NCI-H69 (cell line): ENCODE measurements at places on chromosomes 3 and 15.

DNA sequence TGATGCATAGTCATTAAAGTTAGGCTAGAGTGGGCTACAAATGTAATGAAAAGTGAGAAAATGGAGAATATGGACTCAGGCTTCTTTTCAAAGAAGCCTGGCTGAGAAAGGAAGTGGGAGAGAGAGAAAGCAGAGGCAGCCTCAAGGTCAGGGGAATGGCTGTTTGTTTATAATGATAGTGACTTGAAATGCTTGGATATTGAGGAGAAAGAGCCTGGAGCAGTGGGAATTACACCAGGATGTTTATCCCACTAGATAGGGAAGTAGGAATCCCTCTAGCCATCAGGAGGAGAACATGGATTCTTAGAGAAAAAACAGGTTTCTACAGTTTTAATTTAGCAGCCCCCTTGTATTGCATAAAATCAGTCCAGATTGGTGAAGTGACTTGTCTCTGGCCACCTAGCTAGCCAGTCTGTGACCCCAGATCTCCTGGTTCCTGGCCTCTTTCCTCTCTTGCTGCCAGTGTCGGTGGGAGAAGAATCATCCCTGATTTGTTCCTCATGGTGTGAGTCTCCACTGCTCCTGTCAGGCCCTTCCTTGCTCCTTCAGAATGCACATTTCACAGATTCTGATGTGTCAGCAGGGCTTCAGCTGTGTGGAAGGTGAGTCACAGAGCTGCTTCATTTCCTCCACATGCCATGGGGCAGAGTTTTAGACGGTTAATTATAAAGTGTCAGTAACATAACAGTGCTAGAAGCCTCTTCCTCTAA, 32.9 kb downstream of the SEMA6D start:
- DNase-seq, result no peak

- DNase-seq, result peak; percentile 65
These were observed 1.9 kb downstream of the CHST2 start for GRCh38 chr3:143121241-143122088.

GRCh38 chr3:135117977-135118376, 322.9 kb downstream of the EPHB1 start:
- DNase-seq, result no peak

DNA sequence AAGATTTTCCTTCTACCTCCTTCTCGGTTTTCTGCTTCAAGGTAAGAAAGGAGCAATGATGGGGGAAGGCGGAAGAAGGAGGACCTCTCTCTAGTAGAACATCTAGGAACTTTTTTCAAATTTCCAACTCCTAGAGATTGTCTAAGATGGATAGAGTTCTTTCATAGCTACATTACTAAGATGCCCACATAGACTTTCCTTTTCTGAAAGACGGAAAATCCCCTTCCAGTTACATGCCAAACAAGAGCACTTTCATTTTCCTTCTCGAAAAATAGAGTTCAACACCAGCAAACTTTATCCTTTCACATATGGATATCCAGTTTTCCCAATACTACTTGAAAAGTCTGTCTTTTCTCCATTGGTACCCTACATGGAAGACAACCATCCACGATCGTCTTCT, 692 bp downstream of the HTR3E start:
- no peak for DNase-seq

DNA sequence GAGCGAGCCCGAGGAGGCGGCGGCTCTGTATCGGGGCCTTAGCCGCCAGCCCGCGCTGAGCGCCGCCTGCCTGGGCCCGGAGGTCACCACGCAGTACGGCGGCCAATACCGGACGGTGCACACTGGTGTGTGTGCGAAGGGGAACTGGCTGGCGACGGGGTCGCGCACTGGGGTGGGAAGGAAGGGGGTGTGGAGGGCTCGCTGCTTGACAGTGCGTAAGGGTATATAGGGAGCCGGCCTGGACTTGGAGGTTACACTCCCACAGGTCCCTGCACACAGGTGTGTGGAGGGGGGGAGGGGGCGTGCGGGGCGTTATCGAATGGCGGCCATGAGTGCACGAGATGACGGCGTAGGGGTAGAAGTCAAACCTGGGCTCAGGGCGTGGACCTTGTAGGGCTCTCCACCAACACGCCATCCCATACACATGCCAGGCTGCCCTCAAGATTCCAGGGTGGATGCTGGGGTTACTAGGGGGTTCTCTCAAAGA, 389 bp downstream of the APEH start:
- DNase-seq, result no peak

DNA sequence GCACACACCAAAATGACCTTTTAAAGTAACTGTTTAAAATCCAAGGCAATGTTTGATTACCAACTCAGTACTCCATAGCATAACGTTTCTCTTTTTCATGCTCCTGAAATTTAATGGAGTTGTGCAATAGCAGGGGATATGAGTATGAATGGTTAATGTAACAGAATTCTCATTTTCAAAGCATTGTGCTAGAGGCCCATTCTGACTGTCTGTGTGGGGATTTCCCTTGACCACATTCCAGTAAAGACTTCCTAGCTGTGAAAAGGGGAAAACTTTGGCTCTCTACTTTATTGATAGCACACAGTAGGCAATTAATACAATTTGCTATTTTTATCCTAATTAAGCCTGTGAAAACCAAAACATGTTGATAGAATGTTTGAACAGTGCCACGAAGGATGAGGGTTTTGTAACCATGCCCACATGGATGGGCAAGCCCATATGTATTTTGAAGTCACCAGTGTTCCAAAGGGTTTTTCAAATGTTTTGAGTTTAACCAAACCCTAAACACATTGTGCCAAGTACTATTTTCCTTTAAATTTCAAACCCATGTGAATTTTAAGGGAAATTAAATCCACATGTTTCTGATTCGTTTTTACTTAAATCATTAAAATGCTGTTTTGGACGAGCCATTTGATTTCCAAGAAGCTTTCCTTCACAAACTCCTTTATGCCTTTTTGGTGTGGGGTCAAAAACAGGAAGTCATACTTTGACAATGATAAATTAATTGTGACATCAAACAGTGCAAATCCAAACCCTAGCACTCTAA, 261.2 kb downstream of the SHOX2 start:
- DNase-seq, result no peak

GRCh38 chr15:80234883-80235282, 17.1 kb downstream of the CTXND1 start:
- DNase-seq, result peak; percentile 0

DNA sequence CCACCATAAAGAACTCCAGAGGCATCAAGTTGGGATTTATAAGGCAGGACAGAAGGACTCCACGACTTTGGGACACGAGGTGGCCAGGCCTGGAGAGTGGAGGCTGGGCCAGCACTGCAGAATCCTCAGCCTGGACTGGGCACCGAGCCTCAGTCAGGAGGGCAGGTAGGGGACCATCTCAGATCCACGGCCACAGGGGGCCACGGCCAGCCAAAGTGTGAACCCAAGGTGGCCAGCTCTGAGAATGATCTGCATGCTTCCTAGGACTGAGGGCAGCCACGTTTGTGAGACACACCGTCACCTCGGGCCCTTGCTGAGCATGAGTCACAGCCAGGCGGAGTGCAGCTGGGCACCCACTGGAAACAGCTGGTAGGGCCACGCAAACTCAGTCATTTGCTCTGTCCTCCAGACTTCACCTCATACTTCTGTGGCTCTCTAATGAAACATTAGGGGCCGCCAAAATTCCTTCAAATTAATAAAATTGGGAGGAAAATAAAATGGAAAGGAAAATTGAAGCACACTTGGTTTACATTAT, 65.8 kb downstream of the CTNNB1 start:
- no peak for DNase-seq

DNA sequence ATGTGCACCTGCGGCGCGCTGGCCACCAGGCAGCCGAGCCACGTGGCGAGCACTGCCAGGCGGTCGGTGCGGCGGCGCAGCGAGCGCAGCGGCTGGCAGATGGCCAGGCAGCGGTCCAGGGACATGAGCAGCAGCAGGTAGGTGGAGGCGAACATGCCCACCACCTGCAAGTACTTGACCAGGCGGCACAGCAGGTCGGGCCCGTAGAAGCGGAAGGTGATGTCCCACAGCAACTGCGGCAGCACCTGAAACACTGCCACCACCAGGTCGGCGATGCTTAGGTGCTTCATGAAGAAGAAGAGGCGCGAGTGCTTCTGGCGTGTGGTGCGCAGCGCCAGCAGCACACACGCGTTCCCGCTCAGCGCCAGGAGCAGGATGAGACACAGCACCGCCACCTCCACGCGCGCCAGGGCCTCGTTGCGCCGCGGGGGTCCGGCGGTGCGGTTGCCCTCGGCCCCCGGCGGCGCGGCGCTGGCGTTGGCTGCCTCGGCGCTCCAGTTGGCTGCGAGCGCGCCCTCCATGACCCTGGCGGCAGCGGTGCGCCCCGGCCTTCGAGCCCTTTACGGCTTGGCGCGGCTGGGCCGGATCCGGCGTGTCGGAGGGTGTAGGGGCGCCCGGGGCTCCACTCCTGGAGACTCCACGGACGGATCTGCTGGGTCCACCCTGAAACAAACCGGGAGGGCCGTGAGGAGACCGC, 1.6 kb downstream of the OXTR start:
- DNase-seq, result peak; percentile 74

DNA sequence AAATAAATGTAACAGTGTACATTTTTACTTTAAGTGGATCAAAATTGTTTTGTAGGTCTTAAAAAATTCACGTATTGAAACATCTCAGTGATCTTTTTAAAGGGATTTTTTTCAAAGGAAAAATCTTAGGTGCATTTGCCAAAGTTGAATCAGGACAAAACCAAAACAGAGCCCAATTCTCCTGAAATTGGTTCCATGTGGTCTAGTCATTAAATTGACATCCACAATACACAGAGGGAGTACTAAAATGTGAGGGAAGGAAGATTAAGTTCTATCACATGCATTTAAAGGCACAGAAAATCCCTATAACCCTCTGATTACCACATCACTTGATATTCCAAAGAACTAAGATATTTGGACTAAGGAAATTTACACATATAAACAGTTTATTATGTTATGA, 39.3 kb upstream of the HDC start:
- no peak for DNase-seq
